ENCODE measurements at places on chromosomes 5 and 9.

DNA sequence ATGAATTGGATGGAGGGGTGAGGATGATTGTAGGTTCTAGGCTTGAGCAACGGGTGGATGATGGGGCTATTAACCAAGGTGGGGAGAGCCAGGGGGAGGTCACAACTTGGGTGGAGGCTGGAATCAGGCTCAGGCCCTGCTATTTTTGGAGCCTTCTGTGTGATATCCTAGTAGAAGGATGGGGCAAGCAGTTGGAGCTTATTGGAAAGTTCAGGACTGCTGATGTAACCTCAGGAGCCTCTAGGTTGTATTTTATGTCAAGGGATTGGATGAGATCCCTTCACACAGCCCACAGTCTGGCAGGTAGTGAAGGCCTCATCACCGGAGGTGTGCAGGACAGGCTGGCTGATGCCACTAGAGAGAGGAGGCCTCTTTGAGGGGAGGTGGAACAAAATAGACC is 11.2 kb upstream of the RPS14 start:
- DNase-seq: no peak

DNA sequence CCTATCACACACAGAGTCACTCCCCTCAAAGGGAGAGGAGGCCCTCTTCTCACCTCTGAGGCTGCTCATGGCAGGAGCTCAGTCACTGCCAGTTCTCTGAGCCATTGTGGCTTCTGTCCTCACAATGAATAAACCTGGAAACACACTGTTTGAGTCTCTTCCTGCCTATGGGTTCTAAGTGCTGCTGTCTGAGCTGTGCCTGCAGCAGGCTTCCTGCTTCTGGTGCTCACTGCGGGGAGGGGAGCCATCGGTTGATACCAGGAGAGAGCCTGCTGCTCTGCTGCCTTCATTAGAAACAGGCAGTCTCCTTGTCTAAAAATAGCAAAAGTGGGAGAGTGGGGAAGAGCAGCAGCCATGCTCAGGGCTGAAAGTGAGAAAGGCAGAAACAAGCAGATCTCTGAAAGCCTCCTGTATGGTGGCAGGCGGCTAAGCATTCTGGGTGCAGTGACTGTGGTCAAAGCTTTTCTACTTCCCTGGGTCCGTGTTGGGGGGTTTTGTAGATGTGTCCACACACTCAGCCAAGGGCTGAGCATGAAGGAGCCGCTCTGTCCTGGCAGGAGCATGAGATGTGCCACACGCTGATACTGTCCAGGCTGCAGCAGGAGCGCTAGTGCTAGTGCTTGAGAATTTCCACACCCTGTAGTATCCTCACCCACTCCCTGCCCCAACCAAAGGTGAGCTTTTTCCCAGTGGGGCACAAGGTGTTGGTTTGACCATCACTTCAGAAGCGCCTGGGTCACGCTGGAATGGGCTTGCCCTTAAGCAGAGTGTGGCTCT is 34.2 kb downstream of the PRKACG start:
- no peak for DNase-seq

DNA sequence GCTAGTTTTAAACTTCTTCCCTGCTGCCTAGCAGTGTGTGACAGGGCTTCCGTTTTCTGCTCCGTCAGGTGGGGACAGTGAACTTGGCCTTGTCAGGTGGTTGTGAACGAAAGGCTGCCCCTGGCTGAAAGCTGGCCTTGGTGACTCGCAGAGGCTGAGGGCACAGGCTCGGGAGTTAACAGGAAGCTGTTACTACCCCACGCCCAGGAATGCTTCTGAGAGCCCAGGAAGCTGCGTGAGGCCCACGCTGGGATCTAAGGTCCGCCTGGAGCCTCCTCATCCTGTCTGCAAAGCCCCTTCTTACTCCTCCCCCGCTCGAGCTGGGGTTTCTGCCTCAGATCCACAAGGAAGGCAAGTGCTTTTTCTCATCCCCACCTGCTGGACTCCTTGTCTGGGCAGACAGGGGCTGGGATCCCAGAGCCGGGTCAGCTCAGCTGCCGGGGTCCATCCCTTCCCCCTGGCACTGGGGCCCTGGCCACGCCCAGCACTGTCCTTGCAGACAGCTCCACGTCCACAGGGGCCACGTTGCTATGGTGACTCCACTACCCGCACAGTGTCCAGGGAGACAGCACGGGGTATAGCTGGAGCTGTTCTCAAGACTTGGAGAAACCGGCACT is 124.7 kb upstream of the TBC1D2 start:
- no peak for DNase-seq

- DNase-seq: no peak
Observed at GRCh38 chr5:57259704-57260103, 85.8 kb downstream of the GPBP1 start.

DNA sequence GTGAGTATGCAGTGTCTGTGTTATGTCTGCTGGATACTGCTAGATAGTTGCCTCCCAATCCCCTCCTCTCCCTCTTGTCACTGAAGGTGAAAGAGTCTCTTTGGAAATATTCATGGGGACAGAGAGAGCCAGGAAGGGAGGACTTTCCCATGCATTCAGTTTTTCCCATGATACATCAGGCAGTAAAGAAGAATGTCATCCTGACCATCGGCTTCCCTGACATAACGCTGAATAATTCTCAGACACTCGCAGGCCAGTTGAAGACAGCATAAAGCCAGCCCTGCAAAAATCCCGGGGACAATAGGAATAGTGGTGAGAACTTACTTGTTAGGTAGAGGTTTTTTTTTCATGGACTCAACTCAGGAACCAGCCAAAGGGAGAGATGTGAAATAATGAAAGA is 58.1 kb downstream of the KLF4 start:
- no peak for DNase-seq

- no peak for DNase-seq
Observed at GRCh38 chr9:91214086-91214485, 147.6 kb downstream of the AUH start.

DNA sequence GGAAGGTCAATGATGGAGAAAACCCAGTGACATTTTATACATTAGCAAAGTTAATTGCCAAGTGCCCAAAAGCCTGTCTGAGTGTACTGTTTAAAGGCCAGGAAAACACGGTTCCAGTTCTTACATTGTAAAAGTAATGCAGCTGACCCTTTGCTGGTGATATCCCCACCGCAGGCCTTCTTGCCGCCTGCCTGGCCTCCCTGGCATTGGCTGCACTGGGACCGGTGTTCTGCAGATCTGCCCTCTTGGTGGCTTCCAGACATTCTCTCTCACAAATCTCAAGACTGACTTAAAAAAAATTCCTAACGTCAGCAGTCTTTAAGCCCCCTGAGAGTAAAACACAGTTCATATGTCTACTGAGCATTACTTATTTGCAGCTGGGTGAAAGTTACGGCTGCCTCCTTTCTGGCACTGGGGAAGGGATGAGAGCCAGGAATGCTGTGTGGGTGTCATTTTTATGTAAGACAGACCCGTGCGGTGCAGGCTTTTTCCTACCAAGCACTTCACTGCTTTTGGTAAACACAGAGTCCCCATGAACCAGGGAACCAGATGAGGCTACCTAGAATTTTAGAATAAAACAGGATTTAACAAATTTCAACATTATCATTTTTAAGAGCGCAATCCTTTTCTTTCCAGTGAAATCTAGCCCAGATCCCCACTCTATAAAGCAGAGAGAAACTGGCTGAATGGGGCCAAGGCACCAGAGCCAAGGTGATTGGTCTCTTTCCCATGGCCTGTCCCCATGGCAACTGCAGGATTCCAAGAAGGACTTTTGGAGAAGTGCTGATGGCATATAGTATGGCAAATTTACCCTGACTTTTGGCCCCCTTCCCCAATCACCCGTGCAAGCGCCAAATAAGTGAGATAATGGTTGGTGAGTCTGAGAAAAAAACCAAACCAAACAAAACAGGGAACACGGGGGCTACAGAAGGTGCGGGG is 80.8 kb downstream of the LMNB1 start:
- DNase-seq: no peak

DNA sequence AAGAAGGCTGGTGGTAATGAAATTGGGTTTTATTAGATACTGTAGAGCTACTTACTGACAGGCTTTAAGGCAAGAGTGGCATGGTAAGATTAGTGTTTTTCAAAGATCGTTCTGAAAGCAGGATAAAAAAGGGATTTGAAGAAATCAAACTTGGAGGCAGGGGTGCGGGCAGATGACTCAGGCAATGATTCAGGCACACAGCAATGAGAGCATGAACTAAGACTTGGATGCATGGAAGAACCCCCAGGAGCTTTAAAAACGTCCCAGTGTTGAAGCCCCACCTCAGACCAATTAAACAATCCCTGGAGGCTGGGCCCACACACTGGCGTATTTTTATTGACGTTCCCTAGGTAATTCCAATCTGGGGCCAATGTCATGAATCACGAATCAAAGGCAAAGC is 102.5 kb downstream of the SREK1 start:
- no peak for DNase-seq

DNA sequence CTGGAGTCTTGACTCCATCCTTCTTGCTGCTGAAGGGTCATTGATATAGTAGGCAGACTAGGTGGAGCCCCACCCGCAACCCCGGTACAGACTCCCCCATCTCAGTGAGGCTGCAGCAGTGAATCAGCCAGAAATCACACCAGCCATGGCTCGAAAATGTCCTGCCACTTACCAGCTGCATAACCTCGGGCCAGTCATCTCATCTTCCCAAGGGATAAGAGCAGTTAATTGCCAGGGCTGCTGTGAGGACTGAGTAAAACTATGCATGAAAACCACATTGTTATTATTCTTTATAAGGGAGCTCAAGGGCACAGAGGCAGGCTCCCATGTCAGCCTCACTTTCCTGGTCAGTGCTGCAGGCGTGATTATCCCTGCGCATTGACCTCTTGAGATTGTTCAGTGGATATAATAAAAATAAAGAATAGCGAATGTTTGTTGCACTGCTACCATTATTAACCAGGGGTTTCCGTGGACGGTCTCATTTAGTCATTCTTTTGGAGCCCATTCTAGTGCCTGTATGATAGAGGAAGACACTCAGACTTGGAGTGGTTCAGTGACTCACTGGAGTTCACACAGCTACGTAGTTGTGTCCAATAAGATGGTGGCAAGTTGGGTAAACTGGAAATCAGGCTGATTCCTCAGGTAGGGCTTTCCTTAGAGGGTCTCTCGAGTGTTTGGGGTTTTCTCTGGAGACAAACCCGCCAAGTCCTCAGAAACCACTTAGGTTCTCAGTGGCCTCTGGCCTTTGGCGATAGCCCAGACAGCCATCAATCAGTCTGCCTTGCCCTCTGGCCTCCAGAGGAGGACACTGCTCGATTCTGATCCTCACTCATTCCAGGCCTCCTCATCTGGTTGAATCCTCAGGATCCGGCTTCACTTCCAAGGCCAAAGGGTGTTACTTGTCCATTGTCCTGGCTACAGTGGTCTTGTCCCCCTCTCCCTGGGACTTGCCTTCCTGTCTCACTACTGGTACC is 39.9 kb downstream of the COL15A1 start:
- DNase-seq: no peak

DNA sequence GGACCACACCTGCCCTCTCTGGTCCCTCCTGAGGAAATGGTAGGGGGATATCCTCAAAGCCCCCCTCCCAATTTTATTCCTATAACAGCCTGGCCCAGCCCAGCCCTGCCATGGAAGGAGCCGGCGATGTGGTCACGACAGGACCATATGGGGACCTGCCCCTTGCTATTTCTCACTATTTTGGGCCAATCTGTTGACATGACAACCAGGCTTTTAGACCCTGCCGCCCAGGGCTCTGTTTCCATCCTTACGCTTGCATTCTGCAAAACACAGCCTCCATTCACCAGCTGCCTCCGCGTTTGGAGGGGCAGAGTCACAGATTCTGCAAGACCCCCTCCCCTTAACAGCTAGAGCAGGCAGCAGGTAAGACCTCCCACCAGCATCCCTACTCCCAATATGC is 112.2 kb downstream of the GABBR2 start:
- no peak for DNase-seq

DNA sequence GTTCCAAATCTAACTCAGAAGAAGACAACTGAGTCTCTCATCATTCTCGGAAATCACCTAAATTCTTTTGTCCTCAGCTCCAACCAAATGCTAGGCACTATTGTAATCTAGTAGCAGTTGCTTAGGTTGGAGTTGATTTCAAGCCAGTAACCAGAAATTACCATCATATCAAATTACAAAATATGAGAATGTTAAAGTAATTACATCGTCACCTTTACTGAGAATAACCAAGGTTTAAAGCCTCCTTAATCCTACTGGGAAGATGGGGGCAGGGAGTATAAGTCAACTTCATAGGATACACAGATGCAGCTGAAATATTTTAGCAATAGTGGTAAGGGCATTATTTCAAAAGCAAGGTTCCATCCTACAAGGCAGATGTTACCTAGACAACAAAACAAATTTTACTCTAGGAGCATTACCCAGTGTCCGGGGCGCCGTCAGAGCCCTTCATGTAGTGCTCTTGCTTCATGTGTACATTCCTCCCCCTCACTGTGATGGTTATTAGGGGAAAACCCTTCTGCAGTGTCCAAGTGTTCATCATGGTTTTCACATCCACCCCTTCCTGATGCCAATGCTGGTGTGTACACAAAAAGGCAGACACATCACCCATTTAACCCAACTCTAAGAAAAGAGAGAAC is 19.5 kb downstream of the ERAP1 start:
- no peak for DNase-seq

- peak; percentile 36 for DNase-seq
Observed at GRCh38 chr9:1460143-1460769, 410.1 kb downstream of the DMRT2 start.

GRCh38 chr9:126239515-126239914 is 87.1 kb upstream of the MVB12B start:
- no peak for DNase-seq

DNA sequence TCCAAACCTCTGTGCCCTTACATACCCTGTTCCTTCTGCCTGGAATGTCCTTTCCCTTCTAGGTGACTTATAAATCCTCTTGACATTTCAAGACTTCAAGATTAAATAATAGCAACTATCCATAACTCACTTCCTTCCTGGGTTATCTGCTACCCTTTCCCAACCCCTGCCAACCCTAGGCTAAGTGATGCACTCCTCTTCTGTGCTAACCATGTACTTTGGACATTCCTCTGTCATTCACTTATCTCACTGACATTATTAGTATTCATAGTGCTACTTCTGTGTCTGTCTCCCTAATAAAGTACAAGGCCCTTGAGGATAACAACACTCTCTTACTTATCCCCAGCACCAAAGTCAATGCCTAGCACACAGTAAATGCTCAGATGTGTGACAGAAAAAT is 307.1 kb downstream of the ENC1 start:
- DNase-seq: no peak

- no peak for DNase-seq
Observed at GRCh38 chr9:88873635-88874034, 117.6 kb upstream of the S1PR3 start.

- no peak for DNase-seq
Observed at GRCh38 chr5:119105971-119106370, 35.1 kb downstream of the DMXL1 start.

GRCh38 chr5:140020601-140021177 is 22.4 kb downstream of the NRG2 start:
- no peak for DNase-seq

Data from MM.1S (cell line).